ENCODE measurements at places on chromosomes 4 and X. TPM values are rescaled to one million over a fixed set of nuclear protein-coding genes. Genes with fewer than 3 reads are reported as not detected.

DNA sequence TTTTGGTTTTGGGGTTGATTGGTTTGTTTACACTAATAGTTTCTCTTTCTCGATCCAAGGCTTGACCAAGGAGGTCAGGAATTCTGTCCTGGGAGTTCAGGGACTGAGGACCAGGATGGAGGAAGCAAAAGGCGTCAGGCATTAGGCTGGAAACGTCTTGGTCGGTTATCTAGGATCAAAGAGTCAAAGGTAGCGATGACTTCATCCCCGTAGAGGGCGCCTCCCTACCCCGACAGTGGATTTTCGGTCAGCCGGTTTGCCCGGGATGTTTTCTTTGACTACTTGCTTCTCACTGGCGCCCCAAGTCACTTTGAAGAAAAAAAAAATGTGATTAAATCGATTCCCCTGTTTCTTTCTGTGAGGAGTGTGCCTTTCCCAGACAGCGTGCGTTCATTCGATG is 980 bp upstream of the FHDC1 start:
- peak; percentile 30 for DNase-seq

Gene ADGRG4
- not detected for polyA plus RNA-seq

DNA sequence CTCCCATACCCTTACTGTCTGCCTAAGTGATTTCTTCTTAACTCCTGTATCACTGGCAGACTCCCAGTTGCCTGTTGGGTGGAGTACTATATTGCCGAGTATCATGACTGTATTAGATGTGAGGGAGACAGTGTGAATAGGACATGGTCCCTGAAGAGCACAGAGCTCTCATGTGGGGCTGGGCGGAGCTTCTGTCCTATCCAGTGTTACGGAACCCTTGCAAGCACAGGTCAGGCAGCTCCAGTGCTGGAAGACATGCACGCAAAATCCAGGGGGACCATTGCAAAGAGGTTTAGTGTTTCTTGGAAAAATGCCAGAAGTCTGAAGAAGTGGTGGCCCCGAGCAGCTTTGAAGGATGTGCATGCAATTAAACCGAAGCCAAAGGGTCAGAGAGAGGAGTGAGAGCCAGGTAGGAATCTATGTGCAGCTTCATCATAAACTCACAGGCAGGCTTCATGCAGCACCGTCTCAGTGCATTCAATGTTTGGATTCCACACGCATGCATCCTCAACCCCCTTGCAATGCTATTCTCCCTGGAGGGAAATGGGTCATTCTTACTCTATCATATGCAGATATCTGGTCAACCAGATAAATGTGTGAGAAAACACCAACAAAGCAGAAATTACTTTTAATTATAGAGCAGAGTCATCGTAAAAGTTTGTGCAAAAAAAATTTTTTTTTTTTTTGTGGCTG is 49.7 kb upstream of the DHRSX start:
- DNase-seq, result no peak

- DNase-seq, result no peak
Measured at GRCh38 chr4:32562010-32562409, 1841.8 kb downstream of the PCDH7 start.

Gene PNMA6F
- polyA plus RNA-seq, result not detected

- DNase-seq, result no peak
Measured at GRCh38 chrX:32871636-32872035, 339.7 kb downstream of the DMD start.

Gene NWD2
- polyA plus RNA-seq, result not detected

DNA sequence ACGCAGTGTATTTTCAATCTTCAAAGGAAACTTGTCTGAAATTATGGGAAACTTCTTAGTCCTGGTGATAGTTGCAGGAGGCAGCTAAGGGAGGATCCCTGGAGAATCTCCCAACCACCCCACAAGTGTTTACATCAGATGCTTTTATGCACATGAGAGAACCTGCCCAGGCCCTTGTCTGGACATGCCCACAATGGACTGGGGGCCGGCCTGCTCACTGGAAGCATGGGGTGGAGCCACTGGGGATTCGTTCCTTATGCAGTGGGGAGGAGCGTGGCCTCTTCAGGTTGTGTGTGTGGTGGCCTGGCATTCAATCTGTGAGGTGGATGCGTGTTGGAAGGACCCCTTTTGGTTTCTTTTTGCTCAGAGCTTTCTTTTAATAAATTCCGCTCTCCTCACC is 398.7 kb upstream of the PPP1R2C start:
- DNase-seq, result peak; percentile 35

Gene SMIM31
- polyA plus RNA-seq, result 0.04 TPM

Gene TBX22
- not detected for polyA plus RNA-seq

DNA sequence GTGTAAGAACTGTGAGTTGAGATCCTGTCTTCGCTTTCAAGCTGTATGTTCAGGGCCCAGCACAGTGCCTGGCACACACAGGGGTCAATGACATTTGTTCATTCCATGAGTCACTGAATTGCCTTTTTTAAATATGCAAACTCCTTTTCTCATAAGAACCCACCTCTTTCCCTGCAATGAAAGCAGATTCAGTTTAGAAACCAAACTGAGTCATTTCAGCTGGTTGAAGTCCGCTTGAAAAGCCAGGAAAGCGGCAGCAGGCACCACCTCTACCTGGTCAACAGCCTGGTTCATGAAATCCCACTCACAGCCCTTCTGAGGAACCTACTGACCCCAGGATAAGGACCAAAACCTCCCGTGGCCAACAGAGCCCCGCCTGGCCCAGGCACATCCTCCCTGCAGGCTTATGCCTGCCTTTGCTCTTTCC is 4.5 kb upstream of the C1QTNF7 start:
- no peak for DNase-seq

DNA sequence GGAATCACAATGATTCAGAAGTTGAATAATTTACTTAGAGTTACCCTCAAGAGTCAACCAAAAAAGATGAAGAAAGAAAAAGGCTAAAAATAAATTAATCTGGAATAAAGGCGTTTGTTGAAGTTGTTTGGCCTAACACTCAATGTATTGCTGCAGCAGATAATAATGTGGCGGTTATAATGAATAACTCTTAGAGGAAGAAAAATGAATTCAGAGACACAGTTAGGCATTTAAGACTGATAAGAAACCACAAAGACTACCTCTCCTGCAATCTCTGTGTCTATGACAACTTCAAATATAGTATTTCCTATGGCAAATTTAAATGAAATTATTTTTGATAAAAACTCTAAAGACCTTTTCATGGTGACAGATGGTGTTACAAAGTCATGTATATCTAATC is 1369.1 kb upstream of the AGA start:
- no peak for DNase-seq

DNA sequence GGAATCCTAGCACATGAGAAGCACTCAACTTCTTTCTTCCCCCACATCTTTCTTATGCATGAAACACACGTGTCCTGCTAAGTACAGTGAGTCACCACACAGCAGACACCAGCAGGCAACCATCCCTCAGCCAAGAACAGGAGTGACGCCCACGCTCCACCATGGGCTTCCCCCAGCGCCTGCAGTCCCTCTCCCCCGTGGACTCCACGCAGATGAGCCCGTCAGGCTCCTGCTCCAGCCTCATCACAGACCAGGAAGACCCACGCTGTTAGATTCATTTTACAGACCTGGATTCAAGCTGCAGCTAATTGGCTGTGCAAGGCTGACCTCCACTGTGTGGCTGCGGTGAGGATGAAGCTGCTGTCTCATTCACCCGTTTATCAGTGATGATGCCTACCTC is 16.7 kb downstream of the HMX1 start:
- no peak for DNase-seq

- peak; percentile 65 for DNase-seq
Measured at GRCh38 chrX:109830704-109831206, 97.7 kb upstream of the ACSL4 start.

DNA sequence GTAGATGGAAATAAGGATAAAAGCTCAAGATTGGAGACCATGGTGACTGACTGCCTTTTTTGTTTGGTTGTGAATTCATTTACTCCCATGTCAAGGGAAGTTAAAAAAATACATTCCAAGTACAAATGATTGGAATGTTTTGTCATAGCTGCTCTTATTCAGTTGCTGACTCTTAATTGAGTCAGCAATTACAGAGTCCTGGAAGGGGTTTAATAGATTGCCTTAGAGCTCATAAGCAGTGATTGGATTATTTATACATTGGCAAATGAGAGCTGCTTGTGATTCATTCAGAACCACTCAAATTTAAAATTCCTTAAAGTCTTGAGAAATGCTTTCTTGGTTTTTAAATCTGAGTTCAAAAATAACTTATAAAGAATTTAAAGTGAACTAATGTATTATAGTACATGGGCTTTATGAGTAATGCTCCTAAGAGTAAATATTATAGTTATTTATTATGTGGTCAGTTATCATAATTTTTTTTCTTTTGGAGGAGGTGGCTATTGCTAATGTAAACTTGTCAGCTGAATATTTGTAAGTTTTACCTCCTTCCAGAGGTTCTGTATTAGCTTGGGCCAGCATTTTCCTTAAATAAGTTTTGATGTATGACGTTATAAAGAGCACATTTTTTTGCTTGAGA is 13.6 kb downstream of the JADE1 start:
- peak; percentile 21 for DNase-seq

Gene FAT4
- 0.42 TPM for polyA plus RNA-seq

Gene SFRP2
- not detected for polyA plus RNA-seq

DNA sequence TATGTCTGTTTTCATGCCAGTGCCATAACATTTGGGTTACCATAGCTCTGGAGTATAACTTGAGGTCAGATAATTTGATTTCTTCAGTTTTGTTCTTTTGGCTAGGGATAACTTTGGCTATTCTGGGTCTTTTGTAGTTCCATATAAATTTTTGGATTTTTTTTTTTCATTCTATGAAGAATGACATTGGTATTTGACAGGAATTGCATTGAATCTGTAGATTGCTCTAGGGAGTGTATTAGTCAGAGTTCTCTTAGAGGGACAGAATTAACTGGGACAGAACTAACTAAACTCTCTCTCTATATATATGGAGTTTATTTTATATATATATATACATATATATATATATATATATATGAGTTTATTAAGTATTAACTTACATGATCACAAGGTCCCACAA is 32.2 kb upstream of the SLIT2 start:
- no peak for DNase-seq

DNA sequence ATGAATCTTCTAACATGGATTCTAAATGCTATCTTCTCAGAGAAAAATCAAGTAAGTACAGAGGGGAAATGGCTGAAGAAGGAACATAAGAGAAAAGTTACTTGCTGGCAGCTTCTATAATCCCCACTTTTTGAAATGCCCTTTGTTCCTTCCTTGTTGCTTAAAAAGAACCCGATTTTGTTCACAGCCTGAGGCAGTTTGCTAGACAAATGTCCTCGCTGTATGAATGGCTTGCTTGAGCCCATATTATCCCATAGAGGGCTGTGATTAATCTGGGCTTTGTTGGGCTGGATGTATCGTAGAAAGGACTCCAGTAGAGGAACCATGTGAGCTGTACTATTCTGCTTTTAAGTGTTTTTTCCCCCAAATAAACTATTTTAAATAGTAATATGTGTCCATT is 134.3 kb upstream of the FGF13 start:
- DNase-seq, result no peak

DNA sequence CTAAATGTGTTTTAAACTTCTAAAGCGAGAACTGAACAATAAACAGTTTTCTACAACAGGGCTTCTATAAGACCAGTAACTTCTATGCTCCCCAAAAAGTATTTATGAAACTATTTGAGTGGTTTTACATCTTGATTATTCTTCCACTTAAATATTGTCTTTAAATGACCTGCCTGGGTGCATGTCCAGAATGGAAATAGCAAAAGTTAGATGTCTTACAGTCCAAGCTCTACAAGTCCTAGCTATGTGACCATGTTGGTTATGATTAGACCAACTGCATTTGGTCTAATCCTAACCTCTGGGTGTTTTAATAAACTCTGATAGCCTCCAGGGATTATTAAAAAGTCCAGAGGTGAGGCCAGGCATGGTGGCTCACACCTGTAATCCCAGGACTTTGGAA is 79.0 kb upstream of the ATXN3L start:
- no peak for DNase-seq

- no peak for DNase-seq
Measured at GRCh38 chr4:125231661-125232060, 83.1 kb upstream of the FAT4 start.

Gene NAA10
- 230 TPM for polyA plus RNA-seq

- DNase-seq, result no peak
Measured at GRCh38 chr4:23324021-23324690, 565.7 kb downstream of the PPARGC1A start.

GRCh38 chr4:36269533-36270173 is 11.8 kb upstream of the DTHD1 start:
- no peak for DNase-seq

DNA sequence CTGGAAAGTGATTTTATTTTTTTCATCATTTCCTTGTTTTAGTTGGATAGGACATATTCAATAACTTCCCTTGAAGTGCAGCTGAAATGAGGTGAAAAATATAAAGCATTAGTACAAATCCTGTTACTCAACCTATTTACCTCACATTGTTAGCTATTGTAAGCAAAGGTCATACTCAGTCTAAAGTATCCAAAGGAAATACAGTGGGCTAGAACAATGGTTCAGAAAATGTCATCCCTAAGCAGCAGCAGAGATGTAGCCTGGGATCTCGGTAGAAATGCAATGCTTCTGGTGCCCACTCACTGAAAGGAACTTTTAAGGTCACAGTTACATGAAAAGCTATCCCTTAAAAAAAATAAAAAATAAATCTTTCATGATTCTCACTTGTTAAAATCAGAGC is 300.6 kb downstream of the PPP4R3C start:
- no peak for DNase-seq

Gene PROM1
- polyA plus RNA-seq, result not detected

Gene VCX
- not detected for polyA plus RNA-seq

DNA sequence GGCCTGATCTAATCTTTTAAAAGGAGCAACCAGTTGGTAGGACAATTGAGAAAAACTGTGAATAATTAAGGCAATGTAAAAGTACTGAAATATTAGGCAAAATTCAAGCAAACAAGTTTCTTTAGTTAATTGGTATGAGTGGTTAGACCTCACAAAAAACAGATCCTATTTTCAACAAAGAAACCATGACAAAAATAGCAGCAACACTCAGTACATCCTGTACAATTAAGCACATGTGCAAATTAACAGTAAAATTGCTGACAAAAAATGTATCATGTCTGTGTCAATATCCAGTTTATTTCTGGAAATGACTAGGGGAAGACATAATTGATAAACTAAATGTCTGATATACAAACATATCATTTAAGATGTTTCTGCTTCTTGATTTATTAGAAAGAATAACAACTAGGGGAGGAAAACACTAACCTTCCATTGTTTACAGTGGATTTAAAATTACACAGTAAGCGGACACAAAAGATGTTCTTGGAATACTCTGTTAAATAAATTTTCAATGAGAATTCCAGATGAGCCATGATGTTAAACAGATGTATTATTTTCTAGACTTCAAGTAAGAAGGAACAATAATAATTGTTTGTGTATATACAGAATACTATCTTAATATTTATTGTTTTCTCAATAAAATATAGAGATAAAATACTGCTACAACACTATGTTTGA is 638.9 kb downstream of the SPRY1 start:
- DNase-seq, result no peak

GRCh38 chrX:71919886-71920285 is 9.2 kb downstream of the NHSL2 start:
- DNase-seq, result no peak

- no peak for DNase-seq
Measured at GRCh38 chrX:8204169-8204935, 33.3 kb upstream of the VCX2 start.

Gene PRRG3
- polyA plus RNA-seq, result not detected

Gene SORCS2
- 4.6 TPM for polyA plus RNA-seq
